GM06990 (cell line): ENCODE measurements at places on chromosomes 2 and 18.
A peak's percentile ranks its signal among the peaks of the same experiment; 100 is the strongest.

DNA sequence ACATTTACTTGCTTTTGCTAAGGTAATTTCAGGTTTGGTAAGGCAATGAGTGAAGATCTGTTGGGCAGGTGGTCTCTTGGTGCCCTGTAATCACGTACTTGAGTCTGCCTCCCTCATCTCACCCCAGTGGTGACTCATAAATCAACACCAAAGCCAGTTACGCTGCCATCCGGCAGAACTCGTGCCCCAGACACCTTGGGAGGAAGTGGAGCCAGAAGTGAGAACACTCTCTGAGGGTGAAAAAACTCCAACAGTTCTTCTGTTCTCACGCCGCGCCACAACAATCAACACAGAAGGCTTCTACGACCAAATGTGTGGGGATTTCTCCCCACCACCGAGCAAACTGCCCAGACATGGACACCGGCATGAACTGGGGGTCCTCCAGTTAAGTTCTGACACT is 206.2 kb downstream of the ARL4C start:
- DNase-seq: peak; percentile 77

GRCh38 chr2:167697948-167698347 is 549.4 kb downstream of the STK39 start:
- DNase-seq: no peak

DNA sequence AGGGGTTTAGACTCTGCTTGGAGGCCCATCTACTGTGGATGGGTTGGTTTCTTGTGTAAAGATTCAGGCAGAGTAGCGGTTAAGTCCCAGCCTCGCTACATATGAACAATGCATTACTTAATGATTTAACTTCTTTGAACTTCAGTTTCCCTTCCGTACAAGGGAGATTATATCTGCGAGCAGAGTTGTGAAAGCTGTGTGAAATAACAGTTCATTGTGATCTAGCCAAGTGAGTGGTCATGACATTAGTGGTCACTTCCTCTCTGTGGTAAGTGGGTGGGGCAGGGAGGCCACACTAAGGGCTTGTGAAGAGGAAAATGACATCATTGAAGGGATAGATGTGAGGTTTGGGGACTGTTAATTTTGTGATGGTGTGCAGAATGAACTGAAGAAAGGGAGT is 14.1 kb upstream of the MEX3C start:
- peak; percentile 55 for DNase-seq

GRCh38 chr2:28633746-28634145 is 117.9 kb upstream of the PPP1CB start:
- no peak for DNase-seq

DNA sequence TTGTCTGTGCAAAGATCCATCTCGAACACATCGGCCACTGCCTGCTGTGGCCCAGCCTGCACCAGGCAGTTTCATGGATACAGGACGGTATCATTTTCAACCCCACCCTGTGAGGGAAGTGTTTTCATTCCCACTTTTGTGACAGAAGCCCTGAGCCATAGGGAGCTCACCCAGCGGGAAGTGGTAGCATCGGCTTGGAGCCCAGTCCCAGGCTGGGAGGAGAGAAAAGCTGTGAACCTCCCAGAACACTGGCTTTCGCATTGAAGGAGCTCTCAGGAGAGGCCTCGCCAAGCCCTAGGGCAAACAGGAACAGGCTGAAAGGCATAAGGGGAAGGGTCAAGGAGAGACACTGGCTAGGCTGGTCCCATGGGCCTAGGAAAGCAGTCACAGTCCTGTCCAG is 166.1 kb downstream of the TFCP2L1 start:
- DNase-seq: no peak

DNA sequence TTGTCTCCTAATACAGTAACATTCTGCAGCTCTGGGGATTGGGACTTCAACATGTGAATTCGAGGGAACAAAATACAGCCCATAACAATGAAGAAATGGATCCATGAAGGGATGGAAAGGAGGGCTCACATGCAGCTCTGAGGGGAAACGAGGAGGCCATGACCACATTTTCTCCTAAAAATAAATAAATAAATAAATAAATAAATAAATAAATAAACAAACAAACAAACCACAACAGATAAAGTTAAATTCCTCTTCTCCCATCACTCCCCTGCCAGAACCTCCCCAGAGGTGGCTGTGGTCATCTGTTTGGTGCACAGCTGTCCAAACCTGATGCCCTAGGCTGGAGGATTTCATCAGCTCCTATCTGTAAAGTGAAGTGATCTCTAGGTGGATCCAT is 42.7 kb downstream of the MAL start:
- DNase-seq: no peak

GRCh38 chr2:239495791-239496233 is 95.0 kb upstream of the HDAC4 start:
- DNase-seq: no peak

- no peak for DNase-seq
Measured at GRCh38 chr2:153872311-153873051, 759 bp downstream of the GALNT13 start.

GRCh38 chr2:28618221-28619141 is 122.6 kb downstream of the PLB1 start:
- no peak for DNase-seq
